ENCODE measurements at places on chromosomes 3 and 15. TPM values are rescaled to one million over a fixed set of nuclear protein-coding genes. Genes with fewer than 3 reads are reported as not detected.

SENP8 gene
- polyA plus RNA-seq: 2.2 TPM

ROPN1B gene
- polyA plus RNA-seq: 0.30 TPM

DNA sequence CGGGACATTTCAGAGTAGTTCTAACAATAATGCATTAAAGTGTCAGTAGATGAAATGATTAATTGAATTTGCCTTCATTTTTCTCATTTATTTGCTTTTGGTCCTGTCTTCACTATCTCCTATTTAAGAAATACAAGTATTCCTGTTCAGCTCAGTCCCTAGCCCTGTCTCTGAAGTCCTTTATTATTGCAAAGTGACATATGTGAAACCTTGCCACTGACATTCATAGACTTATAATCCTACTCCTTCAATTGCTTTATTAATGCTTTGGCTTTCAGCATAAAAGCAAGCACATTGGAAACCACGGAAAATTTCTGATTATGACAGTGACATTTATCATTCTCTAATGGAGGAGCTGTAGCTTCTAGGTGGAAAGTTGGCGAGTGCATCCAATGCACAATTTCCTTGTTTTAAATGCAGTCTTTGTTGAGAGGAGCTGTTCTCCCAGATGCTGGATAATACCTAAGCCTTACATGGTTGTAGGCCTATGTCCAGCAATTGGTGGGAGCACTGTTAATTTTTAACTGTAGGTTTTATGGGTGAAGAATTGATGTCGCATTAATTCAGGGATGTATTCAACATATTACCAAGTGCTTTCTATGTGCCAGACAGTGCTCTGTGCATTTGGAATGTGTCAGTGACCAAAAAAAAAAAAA, 337.8 kb downstream of the FEZF2 start:
- no peak for DNase-seq

DNA sequence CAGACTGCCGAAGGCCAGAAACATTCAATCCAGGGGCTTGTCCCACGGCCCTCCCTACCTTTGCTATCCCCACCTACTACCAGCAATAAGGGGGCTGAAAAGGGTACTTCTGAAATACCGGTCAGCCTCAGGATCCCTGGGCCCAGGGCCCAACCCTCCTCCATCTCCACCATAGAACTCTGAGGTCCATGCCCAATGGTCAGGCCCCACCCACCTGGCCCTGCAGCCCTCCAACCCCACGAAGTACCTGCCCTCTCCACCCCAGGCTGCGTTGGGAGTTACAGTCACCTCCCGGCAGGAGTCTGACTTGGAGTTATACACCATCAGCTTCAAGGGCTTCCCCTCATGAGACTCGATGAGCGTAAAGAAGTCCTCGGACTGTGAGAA, 6.9 kb downstream of the GORASP1 start:
- DNase-seq: peak; percentile 35

DNA sequence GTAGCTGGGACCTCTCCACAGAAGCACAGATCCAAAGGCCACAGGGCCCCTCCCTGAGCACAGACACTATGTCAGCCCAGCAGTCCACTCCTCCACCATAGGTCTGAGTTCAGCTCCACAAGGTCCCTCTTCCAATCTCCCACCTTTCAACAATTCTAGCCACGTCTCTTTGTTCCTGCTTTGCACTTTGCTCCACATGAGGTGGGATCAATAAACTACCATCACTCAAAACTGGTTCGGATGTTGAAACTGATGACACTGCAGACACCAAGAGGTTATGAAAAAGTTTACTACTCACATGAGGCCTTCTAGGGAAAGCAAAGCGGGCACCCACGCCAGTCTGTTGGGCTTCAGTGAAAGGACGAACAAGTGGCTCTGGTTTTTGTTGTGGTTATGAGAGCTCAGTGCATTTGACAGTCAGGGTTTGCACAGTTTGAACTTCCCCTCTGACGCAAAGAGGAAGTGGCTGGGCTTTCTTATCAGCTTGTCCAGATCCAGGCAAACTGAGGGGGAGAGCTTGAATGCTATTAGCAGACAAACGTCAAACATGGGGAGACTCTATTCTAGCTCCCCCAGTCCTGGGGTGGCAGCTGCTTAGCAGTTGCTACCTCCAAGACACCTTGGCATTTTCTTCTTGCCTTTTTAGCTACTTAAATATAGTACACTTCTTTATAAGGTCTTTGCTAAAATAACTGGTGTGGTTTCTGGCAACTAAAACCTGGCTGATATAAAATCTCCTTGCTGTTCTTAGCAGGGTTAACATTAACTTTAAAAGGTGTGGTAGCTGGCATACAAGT, 37.8 kb downstream of the ZNF445 start:
- no peak for DNase-seq

All from H1 (cell line).